Upper lobe of right lung (tissue), 1 donor: ENCODE measurements at places on chromosomes 6 and 20.

DNA sequence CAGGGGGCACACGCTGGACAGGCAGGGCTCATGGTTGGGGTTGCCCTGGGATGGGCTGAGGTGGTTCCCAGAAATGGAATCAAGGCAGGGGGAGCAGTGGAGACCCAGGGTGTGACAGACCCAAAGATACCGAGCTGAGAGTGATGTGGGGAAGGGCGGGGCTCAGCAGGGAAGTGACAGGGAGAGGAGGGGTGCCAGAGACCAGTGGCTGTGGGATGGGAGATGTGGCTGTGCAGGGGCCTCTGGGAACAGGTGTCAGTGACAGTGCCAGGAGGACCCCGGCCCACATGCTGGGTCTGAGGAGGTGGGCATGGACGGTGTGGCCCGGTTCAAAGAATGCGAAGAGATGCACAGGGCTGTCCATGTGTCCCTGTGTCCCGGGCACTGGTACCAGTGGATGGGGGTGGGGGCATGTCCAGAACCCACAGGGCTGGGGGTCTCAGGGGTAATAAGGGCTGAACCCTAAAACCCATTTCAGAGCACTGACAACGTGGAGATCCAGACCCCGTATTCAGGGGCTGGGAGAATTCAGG lies 1.0 kb downstream of the CABLES2 start:
- DNase-seq = no peak

DNA sequence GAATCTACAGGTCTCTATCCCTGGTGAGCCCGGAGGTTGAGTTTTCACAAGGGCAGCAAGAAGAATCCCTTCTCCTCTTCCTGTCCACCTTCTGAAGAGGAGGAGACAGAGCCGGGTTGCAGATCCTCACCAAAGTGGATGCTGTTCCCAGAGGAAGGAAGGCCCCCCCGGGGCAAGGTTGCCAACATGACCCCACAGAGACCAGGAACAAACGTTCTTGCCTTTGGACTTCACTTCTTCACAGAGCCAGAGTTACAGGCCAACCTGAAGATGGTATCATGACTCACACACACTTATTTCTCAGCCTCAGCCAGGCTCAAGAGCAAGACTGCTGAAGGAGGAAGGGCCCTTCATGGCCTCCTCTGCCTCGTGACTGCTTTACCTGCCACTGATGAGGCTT lies 384.3 kb downstream of the CD83 start:
- DNase-seq = no peak

GRCh38 chr20:35012227-35013069 lies 56.8 kb downstream of the MYH7B start:
- no peak for DNase-seq

GRCh38 chr6:55290736-55291135 lies 36.5 kb upstream of the GFRAL start:
- no peak for DNase-seq

DNA sequence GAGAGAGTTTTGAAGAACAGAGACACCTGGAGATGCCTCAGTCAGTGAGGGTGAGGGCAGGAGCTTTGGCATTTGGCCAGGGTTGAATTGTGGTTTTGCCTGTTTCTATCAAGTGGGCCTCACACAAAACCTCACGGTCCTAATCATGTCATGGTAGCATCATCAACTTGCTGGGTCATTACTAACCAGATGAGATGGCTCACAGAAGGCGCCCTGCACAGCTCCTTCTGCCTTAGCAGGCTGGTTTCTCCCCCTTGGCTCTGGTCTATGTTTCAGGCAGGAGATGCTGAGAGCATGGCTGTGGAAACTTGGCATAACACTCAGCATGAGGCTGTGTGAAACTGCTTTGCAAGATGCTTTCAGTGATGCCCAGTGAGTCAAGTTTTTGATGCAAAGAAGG lies 99.3 kb downstream of the LRRC1 start:
- no peak for DNase-seq

GRCh38 chr6:104799134-104799657 lies 60.5 kb downstream of the HACE1 start:
- no peak for DNase-seq

DNA sequence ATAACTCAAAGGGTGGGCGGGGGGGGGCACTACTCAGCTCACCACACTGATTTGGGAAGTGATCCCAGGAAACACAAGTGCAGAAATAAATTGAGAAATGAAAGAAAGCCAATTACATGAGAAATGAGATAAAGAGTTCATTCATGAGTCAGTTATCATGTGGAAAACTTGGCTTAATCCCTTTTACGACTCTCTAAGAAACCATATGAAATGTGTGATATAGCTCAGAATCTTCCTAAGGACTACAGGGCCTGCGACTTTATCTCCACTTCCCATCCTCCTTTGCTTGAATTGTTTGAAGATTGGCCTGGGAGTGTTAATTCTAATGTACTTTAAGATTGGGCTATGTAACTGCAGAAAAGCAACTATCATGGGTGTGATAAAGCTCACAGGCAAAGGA lies 3.6 kb upstream of the BTN2A2 start:
- DNase-seq = no peak

DNA sequence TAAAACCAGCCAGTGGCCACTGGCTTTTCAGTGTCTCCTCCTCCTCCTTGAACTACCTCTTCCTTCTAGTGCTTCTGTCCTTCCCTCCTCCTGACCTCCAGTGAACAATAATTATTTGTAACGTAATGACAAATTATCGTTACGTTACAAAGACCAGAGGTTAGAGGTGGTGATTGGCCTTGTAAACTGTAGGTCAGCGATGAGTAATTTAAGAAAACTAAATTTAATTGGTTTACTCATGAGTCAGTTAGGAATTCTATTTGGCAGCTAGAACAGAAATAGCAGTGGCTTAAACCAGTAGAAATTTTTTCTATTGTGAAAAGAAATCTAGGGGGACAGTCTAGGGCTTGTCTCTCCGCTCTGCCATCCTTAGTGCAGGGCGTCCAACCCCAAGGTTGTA lies 38.8 kb downstream of the PPARD start:
- DNase-seq = no peak

DNA sequence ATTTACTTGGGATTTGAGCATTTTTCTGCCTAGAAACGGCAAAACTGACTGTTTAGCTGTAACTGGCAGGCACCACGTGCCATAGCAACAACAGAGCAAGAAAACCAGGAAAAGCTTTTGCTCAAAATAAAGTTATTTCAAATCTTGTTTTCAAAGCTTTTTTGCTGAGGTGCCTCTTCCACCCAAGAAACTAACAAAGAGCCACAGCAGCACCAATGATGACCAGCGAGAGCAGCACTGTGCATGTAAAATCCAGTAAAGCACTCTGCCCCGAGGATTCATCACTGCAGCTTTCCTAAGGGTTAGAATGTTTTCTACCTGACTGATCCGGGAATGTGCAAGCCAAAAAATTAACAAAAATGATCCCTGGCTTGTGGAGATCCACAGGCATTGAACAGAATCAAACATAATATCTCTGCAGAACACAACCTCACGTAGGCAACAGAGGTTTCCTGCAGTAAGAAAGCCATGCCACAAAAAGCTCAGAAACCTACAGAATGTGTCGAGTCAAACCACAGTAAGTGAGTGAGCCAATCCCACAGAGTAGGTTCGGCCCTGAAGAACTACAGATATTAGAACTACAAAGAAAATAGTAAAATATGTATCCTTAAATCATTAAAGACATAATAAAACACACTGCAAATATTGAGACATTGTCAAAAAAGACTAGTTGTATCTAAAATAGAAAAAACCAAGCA lies 7.4 kb upstream of the ULBP3 start:
- no peak for DNase-seq

DNA sequence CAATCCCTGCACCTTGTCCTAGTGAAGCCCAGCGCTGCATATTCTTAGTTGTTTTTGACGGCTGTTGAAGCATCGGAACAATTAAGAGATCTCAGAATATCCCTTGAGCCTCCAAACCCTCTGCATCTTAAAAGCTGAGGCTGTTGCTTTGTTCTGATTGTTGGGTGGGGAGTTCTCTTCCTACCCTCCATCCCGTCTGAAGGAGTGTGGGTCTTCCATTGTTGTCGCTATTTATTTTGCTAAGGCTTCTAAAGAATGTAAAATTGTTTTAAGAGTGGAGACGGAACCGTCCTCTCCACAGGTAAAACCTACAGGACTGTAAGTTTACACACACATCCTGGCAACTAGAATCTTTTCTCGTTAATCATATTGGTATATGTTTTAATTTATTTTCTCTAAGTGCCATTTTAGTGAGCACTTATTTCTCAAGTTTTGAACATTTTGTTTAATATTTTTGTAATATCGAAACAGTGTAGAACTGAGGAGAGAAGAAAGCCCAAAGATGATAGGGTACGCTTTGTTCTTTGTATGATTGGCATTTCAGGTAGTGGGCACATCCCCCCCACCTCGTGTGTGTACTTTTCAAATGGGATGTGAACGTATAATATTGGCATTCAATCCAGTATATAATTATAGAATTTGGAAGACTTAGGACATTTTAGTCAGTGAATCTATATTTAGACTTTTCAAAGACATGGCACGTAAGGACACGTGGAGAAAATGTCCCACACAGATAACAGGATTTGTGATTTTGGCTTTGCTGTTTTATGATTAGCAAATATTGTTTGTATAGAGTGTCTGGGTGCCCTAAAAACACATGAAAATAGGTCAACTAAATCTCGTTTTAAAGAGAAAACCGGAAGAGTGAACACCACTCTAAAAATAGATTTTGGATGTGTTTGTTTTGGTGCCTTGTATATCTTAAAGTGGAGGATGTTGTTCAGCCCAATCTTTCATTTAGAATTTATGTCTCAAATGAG lies 1.3 kb downstream of the RNF146 start:
- no peak for DNase-seq

GRCh38 chr6:169799474-169799926 lies 48.1 kb downstream of the ERMARD start:
- DNase-seq = no peak

DNA sequence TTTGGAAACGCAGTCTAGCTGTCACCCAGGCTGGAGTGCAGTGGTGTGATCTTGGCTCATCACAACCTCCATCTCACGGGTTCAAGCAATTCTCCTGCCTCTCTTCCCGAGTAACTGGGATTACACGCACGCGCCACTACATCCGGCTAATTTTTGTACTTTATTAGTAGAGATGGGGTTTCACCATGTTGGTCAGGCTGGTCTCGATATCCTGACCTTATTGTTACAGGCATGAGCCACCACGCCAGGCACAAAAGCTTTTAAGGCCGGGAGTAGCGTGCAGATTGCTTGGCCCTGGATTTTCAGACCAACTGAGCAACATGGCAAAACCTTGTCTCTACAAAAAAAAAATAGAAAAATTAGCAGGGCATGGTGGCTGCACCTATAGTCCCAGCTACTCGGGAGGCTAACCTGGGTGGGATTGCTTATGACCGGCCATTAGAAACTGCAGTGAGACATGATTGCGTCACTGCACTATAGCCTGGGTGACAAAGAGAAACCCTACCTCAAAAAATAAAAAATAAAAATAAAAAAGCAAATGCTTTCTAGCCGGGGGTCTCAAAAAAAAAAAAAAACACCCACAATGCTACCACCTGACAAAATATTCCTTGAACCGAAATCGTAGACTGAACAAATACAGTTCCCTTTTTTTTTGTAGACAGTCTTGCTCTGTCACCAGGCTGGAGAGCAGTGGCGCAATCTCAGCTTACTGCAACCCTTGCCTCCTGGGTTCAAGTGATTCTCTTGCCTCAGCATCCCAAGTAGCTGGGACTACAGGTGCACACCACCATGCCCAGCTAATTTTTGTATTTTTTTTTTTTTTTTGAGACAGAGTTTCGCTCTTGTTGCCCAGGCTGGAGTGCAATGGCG lies 15.0 kb downstream of the RBM39 start:
- DNase-seq = no peak

DNA sequence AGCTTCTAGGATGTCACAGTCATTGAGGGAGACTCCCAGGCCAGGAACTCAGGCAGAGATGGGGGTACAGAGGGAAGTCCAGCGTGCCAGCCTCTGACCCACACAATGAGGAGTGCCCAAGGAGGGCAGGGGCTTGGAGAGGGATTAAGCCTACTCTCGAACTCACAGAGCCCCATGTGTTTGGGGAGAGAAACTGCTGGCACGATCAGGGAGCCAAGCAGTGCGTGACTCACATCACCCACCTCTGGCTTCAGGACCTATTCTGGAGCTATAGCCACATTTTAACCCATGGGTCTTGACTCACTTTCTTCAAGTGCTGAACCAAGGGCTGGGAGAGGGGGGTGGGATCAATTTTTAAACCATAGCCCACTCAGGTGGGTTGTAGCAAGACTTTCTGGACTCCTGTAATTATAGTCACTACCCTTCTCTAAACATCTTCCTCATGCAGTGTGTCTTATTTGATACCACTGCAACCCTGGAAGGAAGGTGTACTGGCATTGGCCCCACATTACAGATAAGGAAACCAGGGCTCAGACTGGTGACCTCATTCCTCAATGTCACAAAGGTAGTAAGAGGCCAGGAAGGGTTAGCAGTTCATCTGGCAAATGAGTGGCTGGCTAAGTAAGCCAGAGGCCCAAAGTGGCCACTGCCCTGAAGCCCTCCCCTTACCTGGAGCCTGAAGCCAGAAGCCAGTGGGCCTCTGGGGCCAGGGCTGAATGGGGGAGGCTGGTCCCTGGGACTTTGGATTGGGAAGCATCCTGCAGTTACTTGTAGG lies 12.0 kb downstream of the FOXP4 start:
- DNase-seq = no peak

DNA sequence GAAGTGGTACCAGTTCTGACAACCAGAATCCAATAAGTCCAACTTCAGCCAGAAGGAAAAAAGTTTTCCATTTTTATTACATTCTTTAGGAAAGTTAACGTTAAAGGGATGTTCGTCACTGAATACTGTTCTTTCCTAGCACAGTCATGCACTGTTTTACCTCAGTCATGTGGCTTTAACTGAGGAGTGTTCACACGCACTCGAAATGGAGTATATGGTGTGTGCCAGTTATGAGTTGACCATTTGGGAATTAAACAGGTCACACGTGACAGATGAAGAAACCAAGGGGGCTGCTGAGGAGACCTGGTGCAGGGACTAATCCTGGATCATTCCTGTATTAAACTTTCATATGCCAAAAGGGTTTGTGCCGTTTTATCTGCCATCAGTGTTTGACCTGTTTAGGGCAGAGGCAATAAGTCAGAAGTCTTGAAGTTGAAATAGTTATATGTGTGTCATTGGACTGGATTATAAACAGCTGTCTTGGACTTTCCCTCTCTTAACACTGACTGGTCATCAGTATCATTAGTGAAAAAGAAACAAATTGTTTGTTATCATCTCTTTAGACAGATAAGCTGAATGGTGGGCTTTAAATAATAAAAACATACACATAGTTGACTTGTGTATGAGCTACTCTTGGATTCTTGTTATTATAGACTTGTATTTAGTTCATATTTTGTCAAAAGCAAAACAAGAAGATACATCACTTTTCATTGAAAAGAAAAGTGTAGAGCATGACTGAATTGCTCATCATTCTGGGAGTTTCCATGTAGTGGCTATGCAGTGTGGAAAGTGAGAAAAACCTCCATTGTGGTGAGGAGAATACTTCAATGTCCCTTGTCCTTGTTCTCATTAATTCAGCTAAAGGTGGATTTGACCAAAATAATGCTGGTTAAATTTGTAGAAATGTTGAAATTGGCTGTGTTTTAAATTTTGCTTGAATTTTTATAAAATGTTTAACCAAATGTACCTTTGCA lies 123.5 kb upstream of the SAMD5 start:
- no peak for DNase-seq

- no peak for DNase-seq
These were observed 25.3 kb downstream of the BFSP1 start for GRCh38 chr20:17505636-17506517.

GRCh38 chr20:59299945-59300332 lies 472 bp upstream of the EDN3 start:
- DNase-seq = no peak
